Karpas-422 (cell line): ENCODE measurements at places on chromosomes 6 and 20.

- H3K4me1 ChIP-seq = no peaks in the 10 kb centered on the region
- no peak for DNase-seq
- H3K4me3 ChIP-seq = no peak overlapping the region
- H3K36me3 ChIP-seq = peaks cover 67% of the 10 kb centered on the region
- H3K27ac ChIP-seq = no peak overlapping the region
Observed at GRCh38 chr20:13799040-13799439, 14.2 kb downstream of the NDUFAF5 start.

DNA sequence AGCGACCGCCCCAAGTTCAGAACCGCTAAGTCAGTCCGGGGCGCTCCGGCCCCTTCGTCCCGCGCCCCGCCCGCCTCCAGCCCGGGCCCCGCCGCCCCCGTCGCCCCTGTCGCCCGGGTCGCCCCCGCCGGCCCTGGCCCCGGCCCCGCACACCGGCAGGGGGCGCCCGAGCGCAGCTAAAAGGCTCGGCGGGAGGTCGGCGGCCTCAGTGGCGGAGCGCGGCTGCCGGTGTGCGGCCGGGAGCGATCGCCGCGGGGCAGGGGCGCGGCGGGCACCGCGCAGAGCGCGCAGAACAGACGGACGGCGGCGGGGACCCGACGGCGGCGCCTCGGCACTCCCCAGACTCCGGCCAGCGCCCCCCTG, at the start of gene FNDC1:
Gene FNDC1, plus strand, starts transcription at position 208 of the 363 bp plus-strand sequence. CDS start 197 bp downstream, outside the sequence.
- no peaks in the 10 kb centered on the region for H3K27me3 ChIP-seq
- H3K4me3 ChIP-seq = peak within 1 kb of the TSS; percentile 70
- H3K27ac ChIP-seq = peak within 1 kb of the TSS; percentile 94
- peak; percentile 92 for DNase-seq
- peaks cover 58% of the 10 kb centered on the region for H3K4me1 ChIP-seq

GRCh38 chr6:138372711-138373463, 4.8 kb upstream of the SMIM28 start:
- no peaks in the 10 kb centered on the region for H3K27me3 ChIP-seq
- H3K4me1 ChIP-seq = no peaks in the 10 kb centered on the region
- H3K4me3 ChIP-seq = no peak overlapping the region
- H3K36me3 ChIP-seq = no peaks in the 10 kb centered on the region

DNA sequence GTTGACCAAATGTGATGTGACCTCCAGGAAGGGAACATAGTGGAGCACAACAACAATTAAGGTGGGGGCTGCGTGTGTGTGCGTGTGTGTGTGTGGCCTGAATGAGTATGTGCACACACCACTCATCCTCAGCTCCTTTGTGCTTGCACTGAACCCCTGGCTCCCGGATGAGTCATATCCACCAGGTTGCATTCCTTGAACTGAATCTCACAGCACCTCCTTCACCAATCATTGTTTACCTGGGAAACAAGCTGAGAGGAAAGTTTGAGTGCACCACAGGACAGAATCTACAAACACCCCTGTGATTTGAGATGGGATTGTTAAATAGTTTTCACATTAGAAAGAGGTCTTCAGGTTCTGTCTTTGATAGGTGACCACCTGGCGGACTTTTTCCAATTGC, 33.7 kb upstream of the GPR6 start:
- DNase-seq = no peak
- H3K4me1 ChIP-seq = no peaks in the 10 kb centered on the region
- no peaks in the 10 kb centered on the region for H3K27me3 ChIP-seq

- H3K4me3 ChIP-seq = no peak overlapping the region
- H3K27ac ChIP-seq = no peak overlapping the region
- no peaks in the 10 kb centered on the region for H3K4me1 ChIP-seq
- H3K27me3 ChIP-seq = no peaks in the 10 kb centered on the region
Observed at GRCh38 chr6:30935018-30935417, 3.0 kb upstream of the SFTA2 start.

GRCh38 chr6:118812970-118813369, 81.0 kb upstream of the ASF1A start:
- no peaks in the 10 kb centered on the region for H3K27me3 ChIP-seq
- no peak overlapping the region for H3K4me3 ChIP-seq
- H3K36me3 ChIP-seq = peaks cover 14% of the 10 kb centered on the region
- peak overlapping the region; percentile 8; the same call in 1 of the 2 replicates for H3K27ac ChIP-seq

- no peaks in the 10 kb centered on the region for H3K27me3 ChIP-seq
- peaks cover 85% of the 10 kb centered on the region for H3K36me3 ChIP-seq
- DNase-seq = no peak
- no peak overlapping the region for H3K4me3 ChIP-seq
- peaks cover 33% of the 10 kb centered on the region for H3K4me1 ChIP-seq
- H3K27ac ChIP-seq = no peak overlapping the region
Observed at GRCh38 chr6:152975204-152975915, 7.5 kb downstream of the FBXO5 start.

DNA sequence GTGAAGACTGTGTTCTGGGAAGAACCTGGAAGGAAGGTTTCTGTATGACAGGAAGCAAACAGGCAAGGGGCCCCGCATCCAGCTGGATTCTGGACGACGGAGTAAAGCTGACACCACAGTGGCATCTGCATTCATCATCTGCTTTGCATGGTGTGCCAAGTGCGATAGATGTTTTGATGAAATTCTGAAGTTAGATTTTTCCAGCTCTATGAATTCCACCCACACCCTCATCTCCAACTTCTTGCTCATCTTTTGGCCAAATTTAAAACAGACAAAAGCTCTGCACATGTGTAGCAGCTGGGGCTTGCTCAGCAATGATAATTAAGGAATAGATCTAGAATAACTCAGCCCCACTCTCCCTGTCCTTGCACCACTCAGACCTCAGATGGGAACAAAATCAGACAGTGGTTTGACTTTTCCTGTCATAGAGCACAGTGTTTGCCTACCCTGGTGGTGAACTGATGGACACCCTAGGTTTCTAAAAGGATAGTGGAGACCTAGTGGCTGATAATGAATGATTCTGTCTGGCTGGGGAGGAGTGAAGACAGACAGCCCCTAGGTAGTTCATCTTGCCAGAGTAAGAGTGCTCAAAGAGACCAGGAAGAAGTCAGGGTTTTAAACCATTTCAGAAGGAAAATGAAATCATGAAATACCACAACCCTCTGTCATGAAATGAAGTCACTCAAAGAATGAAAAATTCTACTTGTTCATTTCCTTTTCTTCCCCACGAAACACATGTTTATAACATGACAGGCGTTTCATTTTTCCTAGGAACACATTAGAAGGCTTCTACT, 85.8 kb downstream of the BCAS1 start:
- no peaks in the 10 kb centered on the region for H3K27me3 ChIP-seq
- no peaks in the 10 kb centered on the region for H3K4me1 ChIP-seq
- H3K27ac ChIP-seq = no peak overlapping the region
- H3K4me3 ChIP-seq = no peak overlapping the region
- no peaks in the 10 kb centered on the region for H3K36me3 ChIP-seq

- DNase-seq = no peak
- H3K4me3 ChIP-seq = no peak overlapping the region
- no peaks in the 10 kb centered on the region for H3K36me3 ChIP-seq
- no peaks in the 10 kb centered on the region for H3K27me3 ChIP-seq
- no peaks in the 10 kb centered on the region for H3K4me1 ChIP-seq
Observed at GRCh38 chr20:875115-875514, 41.0 kb downstream of the ANGPT4 start.

GRCh38 chr20:3890999-3891929, 2.1 kb downstream of the PANK2 start:
- DNase-seq = no peak
- H3K27ac ChIP-seq = peak overlapping the region; percentile 80
- H3K4me1 ChIP-seq = peaks cover 58% of the 10 kb centered on the region

DNA sequence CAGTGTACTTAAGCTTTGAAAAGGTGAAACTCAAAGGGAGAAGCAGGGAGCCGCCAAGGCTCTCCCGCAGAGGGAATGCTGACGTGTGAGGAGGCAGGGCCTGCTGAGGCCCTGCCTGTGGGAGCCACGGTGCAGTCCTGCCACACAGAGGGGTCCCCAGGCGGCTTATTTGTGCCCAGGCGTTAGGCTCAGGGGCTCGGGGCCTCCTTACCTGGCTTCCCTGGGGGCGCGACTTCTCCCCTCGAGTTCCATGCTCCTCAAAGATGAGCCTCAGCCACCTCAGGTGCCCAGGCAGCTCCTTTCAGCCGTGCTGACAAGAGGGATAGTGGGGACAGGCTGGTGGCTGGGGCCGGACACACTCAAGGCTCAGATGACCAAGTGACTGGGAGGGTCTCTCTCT, 2.2 kb upstream of the KIF25 start:
- no peak overlapping the region for H3K4me3 ChIP-seq
- DNase-seq = no peak
- no peaks in the 10 kb centered on the region for H3K36me3 ChIP-seq
- H3K27me3 ChIP-seq = no peaks in the 10 kb centered on the region
- no peak overlapping the region for H3K27ac ChIP-seq
- H3K4me1 ChIP-seq = no peaks in the 10 kb centered on the region

DNA sequence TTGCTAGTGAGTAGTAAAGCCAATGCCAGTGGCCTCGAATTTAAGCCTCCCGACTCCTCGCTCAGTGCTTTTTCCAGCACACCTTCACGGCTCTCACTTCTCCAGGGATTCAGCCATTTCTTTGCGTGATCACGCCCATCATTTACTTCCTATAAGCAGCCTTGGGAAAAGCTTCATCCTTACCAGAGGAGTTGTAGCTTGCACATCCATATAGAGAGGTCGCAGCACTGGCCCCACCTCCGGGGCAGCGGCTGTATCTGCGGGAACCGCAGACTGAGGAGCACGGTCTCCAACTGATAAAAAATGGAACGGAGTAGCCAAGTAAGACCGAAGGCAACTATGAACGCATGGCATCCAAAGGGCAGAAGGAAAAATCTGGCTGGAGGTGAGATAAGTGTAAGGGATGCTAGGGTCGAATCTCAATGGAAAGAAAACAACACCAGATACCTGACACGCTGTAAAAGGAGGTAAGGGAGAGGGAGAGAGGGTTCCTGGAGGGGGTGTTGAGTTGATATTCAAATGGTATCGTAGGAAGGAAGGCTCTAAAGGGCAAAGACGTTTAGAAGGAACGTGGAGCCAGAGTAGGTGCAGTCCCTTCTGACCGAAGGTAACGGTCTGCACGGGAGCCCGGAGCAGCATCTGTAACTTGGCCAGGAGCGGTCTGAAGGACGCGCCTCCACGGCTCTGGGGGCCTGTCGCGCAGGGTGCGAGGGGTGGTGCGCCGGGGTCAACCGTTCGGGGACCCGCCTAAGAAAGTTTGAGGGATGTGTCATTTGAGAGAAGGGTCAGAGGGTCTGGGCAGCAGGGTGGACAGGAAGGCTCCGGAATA, 640 bp downstream of the NFS1 start:
- H3K27me3 ChIP-seq = no peaks in the 10 kb centered on the region
- H3K4me3 ChIP-seq = peak overlapping the region; percentile 94
- peak; percentile 60 for DNase-seq
- peak overlapping the region; percentile 19; the same call in 1 of the 2 replicates for H3K27ac ChIP-seq

GRCh38 chr6:166514196-166514595, 72.3 kb downstream of the RAMACL start:
- H3K36me3 ChIP-seq = peaks cover 7% of the 10 kb centered on the region; the same call in 1 of the 2 replicates
- DNase-seq = peak; percentile 49
- H3K4me3 ChIP-seq = no peak overlapping the region
- H3K4me1 ChIP-seq = peaks cover 50% of the 10 kb centered on the region
- no peaks in the 10 kb centered on the region for H3K27me3 ChIP-seq
- H3K27ac ChIP-seq = peak overlapping the region; percentile 29; the same call in 1 of the 2 replicates

DNA sequence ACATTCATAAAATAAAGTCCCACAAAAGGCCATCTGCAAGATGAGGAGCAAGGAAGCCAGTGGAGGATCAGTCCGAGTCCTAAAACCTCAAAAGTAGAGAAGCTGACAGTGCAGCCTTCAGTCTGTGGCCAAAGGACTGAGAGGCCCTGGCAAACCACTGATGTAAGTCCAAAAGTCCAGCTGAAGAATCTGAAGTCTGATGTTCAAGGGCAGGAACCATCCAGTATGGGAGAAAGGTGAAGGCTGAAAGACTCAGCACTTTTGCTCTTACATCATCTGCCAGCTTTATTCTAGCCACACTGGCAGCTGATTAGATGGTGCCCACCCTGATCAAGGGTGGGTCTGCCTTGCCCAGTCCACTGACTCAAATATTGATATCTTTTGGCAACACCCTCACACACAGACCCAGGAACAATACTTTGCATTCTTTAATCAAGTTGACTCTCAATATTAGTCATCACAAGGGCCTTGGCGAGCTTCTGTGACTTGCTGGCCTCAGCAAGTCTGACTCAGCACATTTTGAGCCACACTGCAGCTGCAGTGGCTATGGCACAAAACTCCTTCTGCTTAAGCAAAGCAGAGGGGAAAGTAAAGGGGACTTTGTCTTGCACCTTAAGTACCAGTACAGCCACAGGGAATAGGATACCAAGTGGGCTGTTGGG, 1370.3 kb upstream of the CITED2 start:
- H3K4me1 ChIP-seq = peaks cover 13% of the 10 kb centered on the region
- no peak overlapping the region for H3K27ac ChIP-seq
- H3K4me3 ChIP-seq = no peak overlapping the region

- H3K27ac ChIP-seq = no peak overlapping the region
- DNase-seq = no peak
- H3K4me1 ChIP-seq = no peaks in the 10 kb centered on the region
- H3K27me3 ChIP-seq = no peaks in the 10 kb centered on the region
- no peaks in the 10 kb centered on the region for H3K36me3 ChIP-seq
Observed at GRCh38 chr20:36367907-36368799, 62.0 kb downstream of the DLGAP4 start.

GRCh38 chr6:19839788-19840187, 2.6 kb downstream of the ID4 start:
- H3K36me3 ChIP-seq = no peaks in the 10 kb centered on the region

DNA sequence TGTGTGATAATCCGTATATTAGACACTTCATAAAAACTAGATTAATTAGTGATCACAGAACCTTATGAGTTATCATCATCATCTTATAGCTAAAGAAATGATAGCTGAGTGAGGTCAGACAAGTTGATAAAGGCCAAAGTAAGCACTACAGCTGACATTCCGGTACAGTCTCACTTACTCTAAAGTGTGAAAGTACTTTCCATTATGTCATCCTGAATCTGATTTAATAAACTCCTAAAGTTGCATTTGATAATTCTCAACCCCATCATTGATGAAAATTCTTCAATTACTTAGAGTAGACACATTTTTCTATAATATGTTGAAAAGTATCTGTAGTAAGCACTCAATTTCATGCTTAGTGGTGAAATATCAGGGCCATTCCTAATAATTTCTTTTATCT, 385.2 kb upstream of the CHD6 start:
- DNase-seq = no peak
- no peaks in the 10 kb centered on the region for H3K27me3 ChIP-seq
- H3K4me1 ChIP-seq = no peaks in the 10 kb centered on the region
- no peaks in the 10 kb centered on the region for H3K36me3 ChIP-seq

- no peak overlapping the region for H3K4me3 ChIP-seq
- no peak overlapping the region for H3K27ac ChIP-seq
- H3K36me3 ChIP-seq = no peaks in the 10 kb centered on the region
- no peaks in the 10 kb centered on the region for H3K27me3 ChIP-seq
Observed at GRCh38 chr20:45456632-45457031, 12.9 kb upstream of the WFDC2 start.
